ENCODE measurements at places on chromosomes 4 and X.

DNA sequence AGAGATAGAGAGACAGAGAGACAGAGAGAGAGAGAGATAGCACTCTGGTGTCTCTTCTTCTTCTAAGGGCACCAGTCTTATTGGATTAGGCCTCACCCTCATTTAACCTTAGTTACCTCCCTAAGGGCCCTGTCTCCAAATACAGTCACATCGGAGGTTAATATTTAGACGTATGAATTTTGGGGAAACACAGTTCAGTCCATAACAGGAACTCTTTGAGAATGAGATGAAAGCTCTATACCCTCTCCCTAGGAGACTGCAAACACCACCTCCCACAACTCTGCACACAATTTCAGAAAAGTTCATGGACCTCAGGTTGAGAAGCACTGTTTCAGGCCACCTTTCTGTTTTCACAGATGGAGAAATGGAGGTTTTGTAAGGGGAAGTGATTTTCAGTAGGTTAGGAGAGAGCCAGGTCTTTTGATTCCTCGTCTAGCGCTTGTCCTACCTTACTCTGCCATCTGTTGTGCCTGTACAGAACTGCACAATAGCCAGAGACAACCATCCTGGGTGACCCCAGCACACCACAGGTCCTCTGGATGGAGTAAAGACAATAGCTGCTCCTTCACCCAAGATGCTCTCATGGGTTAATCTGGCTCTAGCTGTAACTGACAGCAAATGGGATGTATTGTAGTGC lies 16.9 kb upstream of the LOC101059915 start:
- no peak for DNase-seq

DNA sequence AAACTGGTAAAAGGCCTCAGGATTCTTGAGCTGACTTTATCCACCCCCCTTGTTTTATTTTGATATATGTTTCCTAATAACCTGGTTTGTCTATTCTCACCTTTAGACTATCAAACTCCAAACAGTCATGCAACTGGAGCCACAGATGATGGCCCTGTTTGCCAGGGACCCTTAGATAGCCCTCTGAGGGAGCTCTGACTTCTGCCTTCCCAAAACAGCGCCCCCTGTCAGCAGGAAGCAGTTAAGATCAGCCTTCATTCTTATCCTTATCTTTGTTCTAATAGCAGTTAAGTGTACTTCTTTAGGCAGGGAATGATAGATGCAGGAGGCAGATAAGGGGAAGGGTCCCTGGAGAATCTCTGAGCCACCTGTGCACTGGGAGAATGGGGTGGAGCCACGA lies 27.5 kb upstream of the CXCL13 start:
- DNase-seq: no peak

- no peak for DNase-seq
Measured at GRCh38 chrX:112800971-112801775, 39.5 kb downstream of the AMOT start.

GRCh38 chrX:148542481-148543255 lies 42.3 kb downstream of the AFF2 start:
- DNase-seq: no peak

- no peak for DNase-seq
Measured at GRCh38 chrX:73561801-73562200, 1.2 kb upstream of the CHIC1 start.

GRCh38 chrX:110032534-110033147 lies 29.7 kb downstream of the TMEM164 start:
- no peak for DNase-seq

- DNase-seq: no peak
Measured at GRCh38 chr4:24923550-24923949, 10.7 kb upstream of the CCDC149 start.

- no peak for DNase-seq
Measured at GRCh38 chr4:156185514-156186055, 231.9 kb upstream of the CTSO start.

GRCh38 chrX:71199252-71200008 lies 23.6 kb upstream of the GJB1 start:
- DNase-seq: no peak

- DNase-seq: peak; percentile 58
Measured at GRCh38 chr4:129362691-129363274, 266.8 kb downstream of the C4orf33 start.

- no peak for DNase-seq
Measured at GRCh38 chr4:54840992-54841768, 183.4 kb downstream of the KIT start.

GRCh38 chr4:47974566-47974965 lies 41.9 kb downstream of the CNGA1 start:
- DNase-seq: no peak

DNA sequence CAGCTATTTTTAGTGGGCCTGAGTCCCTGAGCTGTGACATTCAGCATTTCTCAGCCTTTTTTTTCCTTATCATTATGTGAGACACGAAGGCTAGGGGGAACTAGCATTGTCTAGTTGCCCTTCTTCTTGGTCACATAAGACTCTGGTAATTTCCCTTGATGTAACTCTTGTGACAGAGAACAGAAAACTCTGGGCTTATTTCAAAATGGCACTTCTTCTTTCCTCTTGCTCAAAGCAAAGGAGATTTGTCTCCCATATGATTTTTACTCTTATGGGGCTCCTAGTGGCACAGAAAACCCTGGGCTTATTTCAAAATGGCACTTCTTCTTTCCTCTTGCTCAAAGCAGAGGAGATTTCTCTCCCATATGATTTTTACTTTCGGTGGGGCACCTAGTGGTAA lies 14.7 kb downstream of the ATXN3L start:
- no peak for DNase-seq

DNA sequence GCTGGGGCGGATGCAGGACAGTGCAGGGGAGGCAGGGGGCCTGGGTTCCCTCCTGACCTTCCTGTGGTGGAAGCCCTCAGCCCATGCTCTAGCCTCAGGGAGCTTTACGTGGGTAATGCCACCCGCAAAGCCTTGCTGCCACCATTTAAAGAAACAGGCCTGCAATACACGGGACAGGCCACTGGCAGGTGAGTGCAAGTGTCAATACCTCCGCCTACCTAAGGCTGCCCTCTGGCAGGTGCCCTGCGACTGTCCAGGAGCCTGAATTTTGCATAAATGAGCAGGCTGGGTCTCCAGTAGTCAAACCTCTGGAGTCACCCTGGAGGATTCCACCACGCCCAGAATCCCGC lies 5.9 kb downstream of the CRMP1 start:
- no peak for DNase-seq

- no peak for DNase-seq
Measured at GRCh38 chr4:101186567-101187184, 160.7 kb downstream of the PPP3CA start.

DNA sequence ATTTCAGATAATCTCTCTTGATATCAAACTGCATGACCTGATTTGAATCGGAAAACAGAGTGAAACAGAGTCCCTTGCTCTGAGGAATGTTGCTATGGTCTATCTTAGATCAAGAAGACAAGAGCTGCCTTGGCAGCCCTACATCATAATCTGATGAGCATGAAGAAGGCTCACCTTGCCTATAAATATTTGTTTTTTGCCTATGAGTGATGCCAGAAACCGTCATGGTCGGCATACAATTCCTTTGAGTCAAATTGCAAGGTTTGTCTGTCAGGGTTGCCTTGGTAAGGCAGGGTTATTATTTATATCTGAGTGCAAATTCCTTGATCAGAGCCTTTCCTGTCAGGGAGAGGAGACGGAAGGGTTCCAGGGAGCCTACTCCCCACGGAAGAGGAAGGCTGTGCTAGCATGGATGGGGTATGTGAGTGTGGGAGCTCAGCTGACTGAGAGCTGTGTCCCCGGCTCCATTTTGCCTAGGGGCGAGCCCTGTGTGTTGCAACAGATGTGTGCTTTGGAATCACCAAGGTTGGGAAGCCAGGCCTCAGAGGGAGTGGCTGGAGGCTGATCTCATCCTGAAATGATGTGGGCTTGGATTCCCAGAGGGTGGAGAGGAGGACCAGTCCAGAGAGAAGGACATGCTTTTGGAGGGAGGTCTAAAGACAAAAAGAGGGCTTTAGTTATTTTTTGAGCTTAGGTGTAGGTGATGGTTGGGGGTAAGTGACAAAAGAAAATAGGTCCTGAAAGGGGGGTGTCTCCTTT lies 43.6 kb downstream of the RTL9 start:
- no peak for DNase-seq

GRCh38 chr4:100819505-100819904 lies 301.7 kb upstream of the EMCN start:
- DNase-seq: no peak

DNA sequence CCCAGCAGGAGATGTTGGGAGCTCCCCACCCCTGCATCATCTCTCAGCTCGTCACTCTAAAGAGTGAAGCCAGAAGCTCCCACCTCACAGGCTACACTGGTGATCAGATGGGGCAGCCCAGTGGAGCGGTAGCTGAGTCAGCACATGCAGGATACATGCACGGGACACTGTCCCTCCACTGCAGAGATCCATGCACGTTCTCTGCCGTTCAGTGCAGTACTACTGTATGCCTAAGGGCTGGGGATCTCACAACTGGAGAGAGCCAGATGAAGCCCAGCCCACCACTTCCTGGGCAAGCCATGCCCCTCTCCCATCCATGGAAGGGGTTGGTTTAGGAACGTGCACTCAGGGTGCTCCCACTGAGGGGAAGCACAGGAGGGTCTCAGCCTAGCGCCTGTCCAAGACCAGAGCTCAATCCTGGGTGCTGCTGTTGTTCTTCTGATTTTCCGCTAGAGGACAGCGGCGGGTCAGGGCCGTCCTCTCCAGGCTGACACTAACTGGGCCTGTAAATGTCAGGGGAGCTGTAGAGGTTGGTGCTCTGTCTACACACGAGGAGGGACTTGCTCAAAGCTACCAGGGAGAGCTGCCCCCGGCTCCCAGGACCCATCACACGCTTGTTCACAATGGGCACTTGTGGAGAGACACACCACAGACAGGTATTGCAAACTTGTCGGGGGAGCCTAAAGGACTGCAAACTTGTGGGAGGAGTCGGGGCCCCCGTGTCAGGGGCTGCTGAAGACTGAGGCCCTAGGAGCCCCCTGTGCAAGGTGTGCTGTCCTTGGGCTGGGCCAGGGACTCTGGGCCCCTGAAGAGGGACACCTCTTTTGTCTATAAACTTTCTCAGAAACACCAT lies 18.2 kb upstream of the ABLIM2 start:
- no peak for DNase-seq

- DNase-seq: no peak
Measured at GRCh38 chr4:100581337-100581736, 63.5 kb upstream of the EMCN start.

- no peak for DNase-seq
Measured at GRCh38 chr4:38189445-38189844, 229.2 kb downstream of the PTTG2 start.

- no peak for DNase-seq
Measured at GRCh38 chr4:142660728-142661127, 185.4 kb downstream of the INPP4B start.

GRCh38 chr4:60611762-60612496 lies 588.2 kb upstream of the ADGRL3 start:
- DNase-seq: no peak

DNA sequence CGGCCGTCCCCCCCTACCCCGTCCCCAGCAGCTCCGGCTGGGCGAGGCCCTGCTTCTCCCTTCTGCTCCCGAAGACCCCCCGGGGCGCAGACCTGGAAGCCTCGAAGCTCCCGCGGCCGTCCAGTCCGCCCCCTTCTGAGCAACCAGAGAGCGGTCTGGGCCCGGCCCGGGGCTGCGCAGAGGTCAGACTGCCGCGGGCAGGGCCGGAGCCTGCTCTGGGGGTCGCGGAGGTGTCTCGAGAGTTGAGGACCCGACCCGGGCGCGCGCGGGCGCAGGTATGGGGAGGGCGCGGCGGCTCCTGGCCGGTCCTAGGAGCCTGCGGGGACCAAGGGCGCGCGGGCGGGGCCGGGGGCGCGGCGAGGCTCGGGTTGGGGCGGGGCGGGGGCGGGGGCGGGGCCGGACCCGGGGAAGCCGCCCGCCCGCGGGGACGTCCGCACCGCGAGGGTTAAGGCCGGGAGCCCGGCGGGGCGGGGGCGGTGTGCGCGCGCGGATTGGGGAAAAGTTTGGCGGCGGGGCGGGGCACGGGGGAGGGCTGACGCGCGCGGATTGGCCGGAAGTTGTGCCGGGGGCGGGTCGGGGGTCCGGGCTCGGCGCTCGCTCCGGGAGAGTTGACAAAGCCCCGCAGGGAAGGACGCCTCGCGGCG lies at the start of gene FGFRL1:
Gene FGFRL1 (plus strand): TSS at position 605 of the 644 bp plus-strand sequence. CDS start 860 bp downstream, outside the sequence.
- DNase-seq: no peak

DNA sequence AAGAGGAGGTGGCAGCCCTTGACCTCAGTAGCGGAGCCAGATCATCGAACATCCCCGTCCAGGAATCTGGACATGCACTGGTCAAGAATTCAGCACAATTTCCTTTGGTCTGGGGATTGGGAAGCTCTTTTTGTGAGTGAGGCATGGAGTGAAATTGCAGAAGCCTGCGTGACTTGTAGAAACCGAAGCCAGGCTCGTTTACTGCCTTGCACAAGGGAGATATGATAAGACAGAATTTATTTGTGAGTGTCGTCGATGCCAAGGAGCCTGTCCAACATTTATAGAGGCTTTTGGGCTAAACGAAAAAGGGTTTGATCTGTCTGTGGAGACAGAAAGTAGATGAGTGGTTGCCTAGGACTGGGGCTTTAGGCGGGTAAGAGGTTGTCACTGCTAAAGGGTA lies 50.6 kb downstream of the TBL1X start:
- no peak for DNase-seq

- DNase-seq: peak; percentile 43
Measured at GRCh38 chrX:13506574-13506973, 62.8 kb upstream of the EGFL6 start.

GRCh38 chrX:103616676-103617186 lies 9.0 kb downstream of the TCEAL3 start:
- no peak for DNase-seq

- no peak for DNase-seq
Measured at GRCh38 chr4:47287735-47288134, 175.8 kb downstream of the COMMD8 start.

DNA sequence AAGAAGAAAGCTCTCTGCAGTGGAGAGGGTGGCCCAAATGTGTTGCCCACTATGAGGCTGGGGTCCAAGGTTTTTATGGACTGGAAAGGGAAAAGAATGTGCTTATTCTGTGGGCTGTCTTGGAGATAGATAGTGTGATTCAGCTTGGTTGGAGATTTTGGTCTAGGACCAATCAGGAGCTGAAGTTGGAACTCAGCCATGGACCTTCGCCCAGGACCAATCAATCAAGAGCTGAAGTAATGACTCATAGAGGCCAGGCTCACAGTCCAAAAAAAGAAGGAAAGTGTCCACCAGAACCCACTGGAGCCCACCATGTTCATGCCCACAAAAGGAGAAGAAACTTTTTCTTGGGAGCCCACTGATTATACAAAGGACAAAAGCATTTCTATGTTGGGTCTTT lies 369.5 kb downstream of the UBE2NL start:
- no peak for DNase-seq

- DNase-seq: no peak
Measured at GRCh38 chrX:44908153-44908552, 35.2 kb downstream of the KDM6A start.

DNA sequence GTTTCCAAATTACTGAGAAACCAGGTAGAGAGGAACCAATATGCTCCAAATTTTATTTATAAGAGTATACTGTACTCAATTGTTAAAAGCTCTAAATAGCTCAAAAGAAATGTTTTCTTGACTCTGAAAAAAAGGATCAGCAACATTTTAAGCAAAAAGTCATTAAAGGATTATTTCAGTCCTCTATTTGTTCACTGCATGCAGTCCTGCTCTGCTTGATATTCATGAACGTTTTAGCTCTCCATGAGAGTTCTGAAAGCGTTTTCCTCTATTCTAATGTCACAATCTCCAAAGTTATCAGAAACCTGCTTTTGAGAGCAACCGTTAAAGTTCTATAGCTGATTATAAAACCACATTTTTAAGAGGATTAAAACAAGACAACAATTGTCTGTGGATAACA lies 110.5 kb downstream of the APOOL start:
- DNase-seq: no peak

Data from NCI-H2171 (cell line).